ENCODE measurements at places on chromosomes 1 and 21. TPM values are rescaled to one million over a fixed set of nuclear protein-coding genes. Genes with fewer than 3 reads are reported as not detected.

DNA sequence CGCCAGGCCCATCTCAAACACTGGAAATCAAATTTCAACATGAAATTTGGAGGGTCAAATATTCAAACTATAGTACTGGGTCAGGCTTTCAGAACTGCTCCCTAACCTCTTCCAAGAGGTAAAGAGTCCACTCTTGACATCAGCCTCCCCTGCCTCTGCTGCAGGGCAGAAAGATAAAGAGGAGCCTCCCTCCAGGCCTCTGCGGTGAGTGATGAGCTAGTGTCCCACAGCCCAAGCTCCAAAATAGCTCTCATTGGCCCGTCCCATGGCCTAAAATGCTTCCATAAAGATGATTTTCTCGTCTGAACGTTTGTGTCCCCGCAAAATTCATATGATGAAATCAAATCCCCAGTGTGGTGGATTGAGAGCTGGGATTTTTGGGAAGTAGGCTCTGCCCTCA lies 33.7 kb upstream of the CCSAP start:
- no peak for DNase-seq

GRCh38 chr1:7865978-7866377 lies 13.1 kb upstream of the UTS2 start:
- no peak for DNase-seq

DNA sequence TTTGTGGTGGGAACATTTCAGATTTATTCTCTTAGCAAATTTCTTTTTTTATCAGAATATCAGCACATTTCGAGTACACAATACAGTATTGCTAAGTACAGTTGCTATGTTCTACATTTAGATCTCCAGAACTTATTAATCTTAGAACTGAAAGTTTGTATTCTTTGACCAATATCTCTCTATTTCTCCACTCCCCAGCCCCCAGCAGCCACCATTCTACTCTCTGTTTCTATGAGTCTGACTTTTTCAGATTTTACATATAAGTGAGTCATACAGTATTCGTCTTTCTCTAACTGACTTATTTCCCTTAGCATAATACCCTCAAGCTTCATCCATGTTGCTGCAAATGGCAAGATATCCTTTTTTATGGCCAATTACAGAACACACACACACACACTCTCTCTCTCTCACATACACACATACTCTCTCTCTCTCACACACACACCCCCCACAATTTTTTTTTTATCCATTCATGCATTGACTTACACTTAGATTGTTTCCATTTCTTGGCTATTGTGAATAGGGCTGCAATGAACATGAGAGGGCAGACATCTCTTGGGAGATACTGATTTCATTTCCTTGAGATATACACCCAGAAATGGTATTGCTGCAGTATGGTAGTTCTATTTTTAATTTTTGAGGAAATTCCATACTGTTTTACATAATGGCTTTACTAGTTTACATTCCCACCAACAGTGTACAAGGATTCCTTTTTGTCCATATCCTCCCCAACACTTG lies 15.7 kb downstream of the RPTN start:
- no peak for DNase-seq

- peak; percentile 65 for DNase-seq
These were observed 81.6 kb upstream of the IRF2BP2 start for GRCh38 chr1:234691567-234691966.

DNA sequence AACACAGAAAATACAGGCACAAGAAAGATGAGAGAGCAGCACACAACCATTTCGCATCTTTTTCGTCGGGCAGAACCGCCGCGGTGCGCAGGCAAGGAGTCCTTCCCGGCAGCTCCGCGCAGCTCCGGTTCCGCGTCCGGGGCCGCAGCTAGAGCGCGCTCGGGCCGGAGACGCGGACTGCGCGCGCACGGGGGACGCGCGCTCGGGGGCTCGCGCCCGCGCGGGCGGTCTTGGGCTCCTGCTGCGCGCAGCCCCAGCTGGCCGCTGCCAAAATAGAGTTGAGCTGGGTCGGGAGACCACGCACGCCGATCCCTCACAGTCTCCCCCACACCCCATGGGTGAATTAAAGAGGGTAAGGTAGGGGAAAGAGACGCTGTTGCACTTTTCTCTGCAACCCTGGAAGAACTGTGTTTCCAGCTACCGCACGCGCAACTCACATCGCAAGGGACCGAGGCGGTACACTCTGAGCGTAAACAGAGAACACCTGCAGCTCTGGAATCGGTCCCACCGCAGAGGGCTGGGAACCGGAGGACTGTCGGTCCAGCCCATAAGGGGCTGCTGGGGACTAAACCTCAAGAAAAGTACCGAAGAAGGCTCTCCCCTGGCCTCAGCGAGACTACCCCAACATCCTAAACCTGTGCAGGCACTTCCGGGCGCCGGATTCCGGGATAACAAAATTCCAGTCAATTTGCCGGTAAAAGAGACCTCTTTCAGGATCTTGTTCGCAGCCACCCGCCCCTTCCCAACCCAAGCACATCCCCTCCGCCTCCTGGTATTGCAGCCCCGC lies 1.7 kb downstream of the NR5A2 start:
- peak; percentile 55 for DNase-seq

DNA sequence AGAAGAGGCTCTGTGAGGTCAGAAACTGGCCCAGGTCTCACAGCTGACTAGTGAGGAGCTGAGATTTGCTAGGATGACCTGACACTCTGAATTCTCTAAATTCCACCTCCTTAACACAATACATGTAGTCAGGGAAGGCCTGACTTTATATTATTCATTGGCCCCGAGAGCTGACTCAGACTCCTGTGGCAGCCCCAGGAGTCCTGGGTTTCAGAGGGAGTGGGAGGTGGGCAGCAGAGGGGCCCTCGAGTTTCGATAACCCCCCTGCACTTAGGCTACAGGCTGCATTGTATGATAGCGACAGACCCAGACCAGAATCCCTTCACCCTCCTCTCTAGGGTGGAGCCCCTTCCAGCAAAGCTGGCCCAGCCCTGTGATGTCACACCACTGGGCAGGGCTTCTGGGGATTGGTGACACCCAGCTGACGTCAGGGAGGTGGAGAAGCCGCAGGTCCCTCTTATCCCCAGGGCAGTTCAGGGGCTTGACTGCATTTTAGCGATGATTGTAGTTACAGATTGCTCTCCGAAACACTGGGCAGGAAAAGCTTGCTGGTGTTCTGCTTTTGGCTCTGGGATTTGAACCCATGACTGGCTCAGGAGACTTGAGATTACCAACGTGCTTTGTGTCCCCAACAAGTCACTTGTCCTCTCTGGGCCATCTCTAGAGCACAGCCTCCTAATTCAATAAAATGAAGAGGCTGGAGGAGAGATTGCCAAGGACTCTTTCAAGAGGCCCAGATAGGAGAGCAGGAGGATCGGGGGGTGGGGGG lies 17.0 kb upstream of the GPR37L1 start:
- DNase-seq, result peak; percentile 47

GRCh38 chr1:33022650-33023200 lies 14.0 kb downstream of the AK2 start:
- DNase-seq, result no peak

GRCh38 chr1:17717594-17718535 lies 37.3 kb upstream of the ACTL8 start:
- DNase-seq, result no peak

DNA sequence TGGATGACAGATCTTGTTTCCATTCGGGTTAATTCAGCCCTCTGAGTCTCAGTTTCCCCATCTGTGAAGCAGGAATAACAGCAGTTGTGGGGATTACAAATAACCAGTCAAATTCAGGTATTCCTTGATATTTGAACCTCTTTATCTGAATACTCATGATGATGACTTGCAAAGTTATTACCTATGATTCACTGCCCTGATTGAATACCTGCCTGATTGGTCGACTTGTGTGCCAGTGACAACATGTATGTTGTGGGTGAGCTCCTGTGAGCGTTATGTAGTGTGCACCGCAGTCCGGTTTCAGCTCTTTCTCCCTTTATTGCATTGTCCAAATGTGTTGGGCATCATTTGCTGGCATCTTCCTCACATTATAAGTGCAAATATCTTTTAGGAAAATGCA lies 9.5 kb upstream of the TMEM61 start:
- DNase-seq, result no peak

DNA sequence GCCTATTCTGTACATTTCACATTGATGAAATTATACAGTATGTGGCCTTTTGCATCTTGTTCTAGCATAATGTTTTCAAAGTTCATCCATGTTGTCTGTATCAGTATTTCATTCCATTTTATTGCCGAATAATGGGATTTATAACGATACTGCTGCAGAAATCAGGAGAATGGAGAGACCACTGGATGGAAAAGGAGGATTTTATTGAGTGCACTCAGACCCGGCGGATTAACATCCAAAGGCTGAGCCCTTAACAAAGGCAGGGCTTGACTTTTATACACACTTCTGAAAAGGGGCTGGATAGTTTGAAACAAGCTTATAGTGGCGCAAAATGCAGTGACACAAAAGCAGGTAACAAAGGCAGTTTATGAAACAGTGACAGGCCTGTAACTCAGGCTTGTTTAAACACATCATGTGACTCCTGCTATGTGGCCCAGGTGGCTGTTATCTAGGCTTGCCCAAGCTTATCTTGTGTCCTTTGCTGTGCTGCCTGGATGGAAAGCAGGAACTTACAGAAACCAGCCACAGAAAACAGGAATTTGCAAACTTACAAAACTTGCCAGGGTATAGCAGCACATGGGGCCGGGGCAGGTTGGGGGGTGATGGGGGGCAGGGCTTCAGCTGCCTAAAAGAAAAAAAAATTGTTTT lies 32.8 kb upstream of the KCNJ15 start:
- no peak for DNase-seq

- peak; percentile 75 for DNase-seq
These were observed at the start of gene VAMP3 for GRCh38 chr1:7770997-7771822. TSS of gene VAMP3 (plus strand) at chr1:7771296. CDS start at chr1:7771384, 88 bp downstream.

DNA sequence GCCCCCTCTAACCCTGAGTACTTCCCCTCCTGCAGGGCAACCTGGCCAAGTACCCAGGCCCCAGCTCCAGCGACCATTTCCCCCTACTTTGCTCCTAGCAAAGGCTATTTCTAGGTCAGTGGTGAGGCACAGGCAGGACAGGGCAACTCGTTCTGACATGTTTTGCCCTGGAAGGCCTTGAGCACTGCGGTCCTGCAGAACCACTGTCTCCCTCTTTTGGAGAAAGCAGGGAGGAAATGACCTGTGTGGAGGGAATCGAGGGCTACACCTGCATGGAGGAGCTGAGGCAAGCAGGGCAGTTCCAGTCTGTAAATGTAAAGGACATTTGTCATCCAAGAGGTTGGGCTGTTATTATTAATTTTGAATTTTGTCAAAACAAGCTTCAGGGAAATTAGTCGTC lies 99.1 kb downstream of the PPIAL4G start:
- DNase-seq, result no peak

DNA sequence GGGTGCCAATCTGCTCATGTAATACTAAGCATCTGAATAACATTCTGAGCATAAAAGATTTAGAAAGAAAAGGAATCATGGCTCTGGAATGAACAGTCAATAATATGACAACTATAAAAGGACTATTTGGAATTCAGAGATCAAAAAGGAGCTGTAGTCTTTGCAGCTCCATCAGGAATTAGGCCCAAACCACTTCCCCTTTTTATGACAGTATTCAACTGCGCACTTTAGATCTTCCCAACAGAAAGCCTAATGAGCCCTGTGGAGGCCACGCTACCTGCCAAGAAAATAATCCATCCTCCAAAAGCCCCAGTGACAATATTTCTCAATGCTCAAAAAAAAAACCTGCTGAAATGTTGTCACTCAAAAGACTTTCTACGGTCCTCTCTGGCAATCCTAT lies 163.2 kb downstream of the SNX7 start:
- DNase-seq, result no peak

- DNase-seq, result no peak
These were observed 2.2 kb downstream of the GPR153 start for GRCh38 chr1:6258675-6259074.

- no peak for DNase-seq
These were observed 55.3 kb downstream of the CDC7 start for GRCh38 chr1:91555821-91556531.

DNA sequence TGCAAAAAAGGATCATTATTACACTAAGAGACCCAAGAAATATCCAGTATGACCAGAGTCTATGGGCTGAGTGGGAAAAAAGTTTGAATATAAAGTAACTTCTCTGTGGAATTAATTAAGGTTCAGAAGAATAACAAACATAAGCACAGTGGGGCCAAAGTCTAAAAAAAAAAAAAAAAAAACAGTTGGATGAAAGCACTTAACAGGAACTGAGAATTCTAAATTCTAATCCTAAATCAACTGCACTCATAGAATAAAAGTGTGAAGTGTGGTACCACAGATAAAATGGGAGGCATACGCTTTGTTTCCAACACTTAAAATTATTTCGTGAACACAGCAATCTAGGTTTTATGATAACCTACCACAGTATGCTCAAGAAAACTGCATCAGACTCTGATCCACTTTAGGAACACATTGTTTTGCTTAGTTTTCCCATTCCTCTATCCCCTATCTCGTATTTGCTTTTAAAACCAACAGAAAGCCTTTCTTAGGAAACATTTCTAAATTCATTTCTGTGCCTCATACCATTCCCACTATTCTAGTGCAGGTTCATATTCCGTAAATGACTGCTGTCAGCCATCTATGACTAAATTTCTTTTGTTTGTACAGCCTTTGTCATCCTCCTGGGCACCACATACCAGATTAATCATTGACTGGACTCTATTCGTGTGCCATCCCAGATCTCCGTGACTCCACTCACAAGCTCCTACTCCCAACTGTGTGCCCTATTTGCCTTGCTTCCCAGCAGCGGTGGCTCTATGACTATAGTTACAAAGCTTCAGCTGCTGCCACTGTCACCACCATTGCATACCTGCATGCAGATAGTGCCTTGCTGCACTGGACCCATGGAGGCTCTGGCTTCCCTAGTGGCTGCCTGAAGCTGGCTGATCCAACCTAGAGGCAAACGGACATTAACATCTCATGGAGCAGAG lies 24.9 kb downstream of the CHML start:
- no peak for DNase-seq

GRCh38 chr1:61435226-61435625 lies 289.7 kb downstream of the TM2D1 start:
- no peak for DNase-seq

- DNase-seq, result no peak
These were observed 79.8 kb upstream of the HAO2 start for GRCh38 chr1:119288751-119289150.

DNA sequence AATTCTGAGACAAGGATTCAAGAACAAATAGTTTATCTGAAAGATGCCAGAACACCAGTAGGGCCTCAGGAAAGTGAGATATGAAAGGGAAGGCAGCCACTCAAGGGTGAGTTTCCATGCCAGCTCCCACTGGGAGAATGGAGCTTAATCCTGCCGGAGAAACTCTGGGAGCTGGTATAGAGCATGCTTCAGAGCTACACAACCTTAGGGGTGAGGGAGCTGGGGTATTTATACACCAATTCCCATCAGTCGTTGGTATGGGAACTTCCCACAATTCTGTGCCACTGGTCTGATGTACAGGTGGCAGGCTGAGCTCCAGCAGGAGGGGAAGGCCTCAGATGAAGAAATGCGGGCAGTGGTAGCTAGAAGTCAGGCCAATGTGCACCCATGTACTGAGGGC lies 86.6 kb downstream of the KAZN start:
- no peak for DNase-seq

- peak; percentile 26 for DNase-seq
These were observed 74.2 kb upstream of the COX20 start for GRCh38 chr1:244761279-244761678.

GRCh38 chr1:223819730-223820514 lies 25.8 kb downstream of the TP53BP2 start:
- no peak for DNase-seq

The RAB3B gene
- total RNA-seq, result 0.08 TPM

The S100B gene
- total RNA-seq, result 374 TPM

The SAMD13 gene
- 5.9 TPM for total RNA-seq

The ADAM30 gene
- total RNA-seq, result not detected

The FOXO6 gene
- total RNA-seq, result 0.18 TPM

The SYCP1 gene
- total RNA-seq, result not detected

The ANGPTL7 gene
- total RNA-seq, result not detected

The DNTTIP2 gene
- total RNA-seq, result 40.9 TPM

The CNKSR1 gene
- 0.27 TPM for total RNA-seq

The ZNF593OS gene
- total RNA-seq, result not detected

The HES3 gene
- total RNA-seq, result not detected

The NBPF6 gene
- total RNA-seq, result not detected
